ENCODE measurements at places on chromosomes 3 and 15.

GRCh38 chr3:53122255-53122932 lies 7.8 kb downstream of the RFT1 start:
- DNase-seq: no peak

- no peak for DNase-seq
Observed at GRCh38 chr15:77840991-77841775, 208.5 kb upstream of the LINGO1 start.

- DNase-seq: no peak
Observed at GRCh38 chr3:152400887-152401286, 132.2 kb downstream of the MBNL1 start.

DNA sequence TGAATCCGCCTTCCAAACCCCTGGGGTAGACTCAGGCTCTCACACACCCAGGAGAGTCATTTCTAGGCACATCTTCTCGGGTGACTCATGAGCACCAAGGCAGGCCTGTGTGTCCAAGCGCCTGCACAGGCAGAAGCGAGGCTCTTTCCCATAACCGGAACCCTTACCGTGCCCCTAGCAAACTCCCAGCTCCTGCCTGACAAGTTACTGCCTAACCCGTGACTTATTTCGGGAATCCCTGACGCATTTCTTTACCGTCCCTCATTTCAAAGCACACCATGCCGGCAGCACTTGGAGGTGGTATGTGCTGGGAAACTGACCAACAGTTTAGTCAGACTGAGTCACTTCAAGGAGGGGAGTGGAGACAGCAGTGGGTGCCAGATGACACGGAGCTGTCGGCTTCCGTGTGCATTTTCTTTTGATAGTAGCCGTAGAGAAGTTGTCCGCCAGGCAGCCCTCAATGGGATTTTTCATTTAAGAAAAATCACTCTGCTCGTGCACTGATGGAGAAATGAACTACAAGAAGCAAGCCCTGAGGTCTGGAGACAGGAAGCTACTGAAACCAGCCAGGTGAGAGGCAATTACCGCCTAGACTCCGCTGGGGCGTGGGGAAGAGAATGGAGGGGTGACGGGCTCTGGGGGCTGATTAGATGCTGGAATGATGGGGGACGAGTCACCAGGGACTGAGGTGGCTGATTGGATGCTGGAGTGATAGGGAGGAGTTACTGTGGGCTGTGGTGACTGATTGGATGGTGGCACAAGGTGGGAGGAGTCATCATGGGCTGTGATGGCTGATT lies 17.3 kb upstream of the HRH1 start:
- DNase-seq: peak; percentile 75

GRCh38 chr3:46083956-46084355 lies 56.7 kb upstream of the XCR1 start:
- no peak for DNase-seq

DNA sequence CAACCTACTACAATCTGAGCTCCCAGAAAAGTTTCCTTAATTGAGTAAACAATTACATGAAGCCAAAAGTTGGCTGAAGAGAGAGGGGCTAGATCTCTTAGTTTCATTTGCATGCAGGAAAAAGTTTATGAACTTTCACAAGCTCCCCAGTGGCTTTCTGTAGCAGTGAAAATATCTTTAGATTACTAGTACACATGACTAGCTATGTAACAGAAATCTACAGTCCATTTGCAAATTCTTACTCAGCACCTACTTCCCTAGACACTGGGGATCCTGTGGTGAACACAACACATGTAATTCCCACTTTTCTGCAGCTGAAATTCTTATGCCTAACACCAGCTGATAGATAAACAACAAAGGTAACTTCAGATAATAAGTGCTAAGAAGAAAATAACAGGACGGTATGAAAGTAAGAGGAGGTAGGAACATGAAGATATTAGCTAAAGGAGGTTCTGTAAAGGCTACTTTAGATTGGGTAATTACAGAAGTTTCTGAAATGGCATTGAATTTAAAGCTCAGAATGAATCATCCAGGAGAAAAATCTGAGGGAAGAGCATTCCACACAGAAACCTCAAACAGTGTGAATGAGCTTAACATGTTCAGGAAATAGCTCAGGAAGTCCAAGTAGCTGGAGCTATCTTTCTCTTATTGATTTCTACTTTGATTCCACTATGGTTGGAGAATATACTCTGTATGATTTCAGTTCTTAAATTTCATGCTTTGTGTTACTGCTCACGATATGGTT lies 204.8 kb downstream of the MAGI1 start:
- DNase-seq: no peak

- DNase-seq: no peak
Observed at GRCh38 chr3:163563485-163563884, 1514.8 kb downstream of the SI start.

- no peak for DNase-seq
Observed at GRCh38 chr3:4695846-4696245, 202.7 kb downstream of the ITPR1 start.

DNA sequence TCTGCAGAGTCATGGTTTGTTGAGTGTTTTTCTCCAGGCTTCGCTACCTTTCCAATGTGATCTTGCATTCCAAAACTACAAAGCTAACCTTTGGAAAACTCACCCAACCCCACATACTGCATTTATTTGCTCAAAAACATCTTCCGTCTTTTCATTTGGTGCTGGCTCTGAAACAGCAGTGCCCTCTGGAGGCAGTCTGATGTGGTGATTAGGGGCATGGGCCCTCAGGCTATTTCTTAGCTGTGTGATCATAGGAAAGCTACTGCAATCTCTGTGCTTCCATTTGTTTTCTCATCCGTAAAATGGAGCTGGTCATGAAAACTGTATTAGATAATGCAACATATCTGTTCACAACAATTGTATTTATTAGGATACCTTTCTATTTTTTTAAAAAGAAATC lies 47.0 kb downstream of the MTHFS start:
- no peak for DNase-seq

- no peak for DNase-seq
Observed at GRCh38 chr3:124730941-124731297, 667 bp downstream of the UMPS start.

- DNase-seq: no peak
Observed at GRCh38 chr3:193779933-193780332, 186.9 kb downstream of the OPA1 start.

DNA sequence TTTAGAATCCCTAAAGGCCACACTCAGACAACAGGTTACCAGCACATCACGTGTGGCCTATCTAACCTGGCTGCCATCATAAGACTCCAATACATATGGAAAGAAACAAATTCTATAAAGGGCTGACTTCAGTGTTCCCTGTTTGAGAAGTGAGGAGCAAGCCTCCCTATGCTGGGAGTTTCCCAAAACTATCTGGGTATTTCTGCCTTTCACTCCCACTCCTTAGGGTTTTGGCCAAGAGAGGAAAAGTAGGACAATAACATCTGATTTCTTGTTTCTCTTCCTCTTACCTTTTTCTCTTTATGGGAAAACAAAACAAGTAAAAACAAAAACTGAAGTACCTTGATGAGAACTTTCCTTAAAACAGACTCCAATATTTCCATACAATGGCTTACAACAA lies 121.5 kb upstream of the COL8A1 start:
- no peak for DNase-seq

GRCh38 chr15:95261546-95261945 lies 1030.2 kb downstream of the MCTP2 start:
- no peak for DNase-seq

Measured in ascending aorta (tissue), 2 donors.